ENCODE measurements at places on chromosomes 16 and 17.
A peak's percentile ranks its signal among the peaks of the same experiment; 100 is the strongest.

GRCh38 chr17:82926081-82926480, 86.3 kb upstream of the ZNF750 start:
- no peak for DNase-seq

DNA sequence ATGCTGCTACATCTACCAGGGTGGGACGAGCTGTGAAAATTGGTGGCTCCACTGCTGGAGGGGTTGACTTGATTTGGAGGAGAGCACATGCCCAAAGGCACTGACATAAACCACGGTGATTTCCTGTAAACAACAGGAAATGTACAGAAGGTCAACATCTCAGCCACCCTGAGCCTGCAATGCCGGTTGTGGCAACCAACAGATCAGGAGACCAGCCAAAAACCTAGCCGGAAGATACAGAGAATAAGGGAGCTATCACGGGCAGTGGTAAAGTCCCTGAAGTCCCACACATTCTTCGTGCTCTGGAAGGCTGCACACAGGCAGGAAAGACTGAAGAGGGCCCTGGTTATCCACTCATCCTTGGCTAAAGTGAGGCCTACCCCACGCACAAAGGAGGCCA, 56.2 kb downstream of the ADCY9 start:
- peak; percentile 59 for DNase-seq

DNA sequence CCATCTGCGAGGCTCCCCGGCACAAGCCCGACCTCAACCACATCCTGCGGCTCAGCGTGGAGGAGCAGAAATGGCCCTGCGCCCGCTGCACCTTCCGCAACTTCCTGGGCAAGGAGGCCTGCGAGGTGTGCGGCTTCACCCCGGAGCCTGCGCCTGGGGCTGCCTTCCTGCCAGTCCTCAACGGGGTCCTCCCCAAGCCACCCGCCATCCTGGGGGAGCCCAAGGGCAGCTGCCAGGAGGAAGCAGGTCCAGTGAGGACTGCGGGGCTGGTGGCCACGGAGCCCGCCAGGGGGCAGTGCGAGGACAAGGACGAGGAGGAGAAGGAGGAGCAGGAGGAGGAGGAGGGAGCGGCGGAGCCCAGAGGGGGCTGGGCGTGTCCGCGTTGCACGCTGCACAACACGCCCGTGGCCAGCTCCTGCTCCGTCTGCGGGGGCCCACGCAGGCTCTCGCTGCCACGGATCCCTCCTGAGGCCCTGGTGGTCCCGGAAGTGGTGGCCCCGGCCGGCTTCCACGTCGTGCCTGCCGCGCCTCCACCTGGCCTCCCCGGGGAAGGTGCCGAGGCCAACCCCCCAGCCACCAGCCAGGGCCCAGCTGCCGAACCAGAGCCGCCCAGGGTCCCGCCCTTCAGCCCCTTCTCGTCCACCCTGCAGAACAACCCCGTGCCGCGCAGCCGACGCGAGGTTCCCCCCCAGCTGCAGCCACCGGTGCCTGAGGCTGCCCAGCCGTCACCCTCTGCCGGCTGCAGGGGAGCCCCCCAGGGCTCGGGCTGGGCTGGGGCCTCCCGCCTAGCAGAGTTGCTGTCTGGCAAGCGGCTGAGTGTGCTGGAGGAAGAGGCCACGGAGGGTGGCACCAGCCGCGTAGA, 13.1 kb upstream of the PRR35 start:
- peak; percentile 51 for DNase-seq

GRCh38 chr17:36894177-36894576, 43.1 kb upstream of the LHX1 start:
- no peak for DNase-seq

GRCh38 chr16:88702371-88703210, 3.6 kb downstream of the RNF166 start:
- no peak for DNase-seq

GRCh38 chr16:4272114-4272956, 488 bp downstream of the TFAP4 start:
- no peak for DNase-seq

GRCh38 chr17:1082579-1082978, 85.7 kb downstream of the TIMM22 start:
- DNase-seq = no peak

- DNase-seq = no peak
These were observed 170.3 kb downstream of the MAF start for GRCh38 chr16:79430191-79430678.

- DNase-seq = no peak
These were observed 11.9 kb downstream of the CLEC19A start for GRCh38 chr16:19297454-19297853.

DNA sequence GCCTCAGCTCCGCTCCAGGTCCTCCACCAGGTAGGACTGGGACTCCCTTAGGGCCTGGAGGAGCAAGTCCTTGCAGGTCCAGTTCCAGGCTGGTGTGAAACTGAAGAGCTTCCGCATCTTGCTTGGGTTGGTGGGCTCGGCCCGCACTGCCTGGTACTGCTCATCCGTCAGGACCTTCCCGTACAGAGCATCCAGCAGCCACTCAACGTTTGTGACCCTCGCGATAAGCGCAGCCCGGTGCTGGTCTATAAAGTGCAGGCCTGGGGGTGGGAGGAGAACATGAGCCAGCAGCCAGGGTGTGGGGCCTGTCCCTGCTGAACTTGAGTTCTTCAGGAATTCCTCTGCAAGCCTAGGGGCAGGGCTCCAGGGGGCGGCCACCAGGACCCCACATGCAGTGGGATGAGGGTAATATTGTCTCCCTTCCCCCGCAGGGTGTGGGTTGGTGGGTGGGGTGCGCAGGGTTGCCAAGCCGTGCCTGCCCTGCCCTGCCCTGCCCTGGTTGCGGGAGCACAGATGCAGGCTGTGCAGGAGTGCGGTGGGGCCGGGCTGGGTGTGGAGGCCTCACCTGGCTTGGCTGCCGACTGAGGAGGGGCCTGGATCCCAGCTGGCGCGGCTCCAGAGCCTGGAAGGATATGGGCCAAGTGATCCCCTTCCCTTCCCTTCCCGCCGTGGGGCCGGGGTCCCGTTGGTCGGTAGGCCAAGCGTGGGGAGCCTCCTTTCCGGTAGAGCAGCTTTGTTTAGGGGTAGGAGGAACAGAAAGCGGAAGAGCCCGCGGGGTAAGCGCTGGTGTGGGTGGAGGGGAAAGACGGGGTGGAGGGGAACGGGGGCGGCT, 762 bp downstream of the PYCARD start:
- DNase-seq = peak; percentile 42

DNA sequence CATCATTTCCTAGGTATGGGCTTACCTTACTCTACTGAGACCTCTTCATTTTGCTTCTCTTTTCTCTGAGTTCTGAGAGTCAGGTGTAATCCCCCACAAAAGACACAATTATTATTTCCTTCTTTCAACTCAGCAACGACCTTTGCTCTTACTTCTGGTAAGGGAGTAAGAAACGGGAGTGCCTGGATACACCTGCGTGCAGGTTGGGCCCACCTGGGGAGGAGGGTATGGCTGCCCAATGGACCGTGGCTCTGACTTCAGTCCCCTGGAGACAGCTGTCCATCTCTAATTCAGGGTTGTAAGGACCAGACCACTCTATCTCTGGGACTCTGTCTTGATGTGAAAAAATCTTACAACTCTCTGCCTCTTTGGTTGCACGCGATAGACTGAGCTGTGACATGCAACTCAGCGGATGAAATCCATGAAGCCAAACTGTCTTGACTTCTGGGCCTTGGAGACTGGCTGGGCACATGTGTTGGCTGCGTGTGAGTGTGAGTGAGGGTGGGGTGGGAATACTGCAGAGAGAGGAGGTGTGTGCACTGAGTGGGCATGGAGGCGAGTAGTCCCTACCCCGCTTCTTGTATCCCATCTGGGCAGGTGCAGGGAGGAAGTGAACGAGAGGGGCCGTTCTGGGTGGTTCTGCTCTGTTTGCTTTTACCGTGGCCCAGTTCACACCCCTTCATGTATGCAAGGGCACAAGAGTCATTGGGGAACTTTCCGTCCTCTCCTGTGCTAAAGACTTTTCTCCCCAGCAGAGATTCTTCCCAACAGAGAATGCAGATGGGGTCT, 1.2 kb downstream of the TMEM238L start:
- no peak for DNase-seq

DNA sequence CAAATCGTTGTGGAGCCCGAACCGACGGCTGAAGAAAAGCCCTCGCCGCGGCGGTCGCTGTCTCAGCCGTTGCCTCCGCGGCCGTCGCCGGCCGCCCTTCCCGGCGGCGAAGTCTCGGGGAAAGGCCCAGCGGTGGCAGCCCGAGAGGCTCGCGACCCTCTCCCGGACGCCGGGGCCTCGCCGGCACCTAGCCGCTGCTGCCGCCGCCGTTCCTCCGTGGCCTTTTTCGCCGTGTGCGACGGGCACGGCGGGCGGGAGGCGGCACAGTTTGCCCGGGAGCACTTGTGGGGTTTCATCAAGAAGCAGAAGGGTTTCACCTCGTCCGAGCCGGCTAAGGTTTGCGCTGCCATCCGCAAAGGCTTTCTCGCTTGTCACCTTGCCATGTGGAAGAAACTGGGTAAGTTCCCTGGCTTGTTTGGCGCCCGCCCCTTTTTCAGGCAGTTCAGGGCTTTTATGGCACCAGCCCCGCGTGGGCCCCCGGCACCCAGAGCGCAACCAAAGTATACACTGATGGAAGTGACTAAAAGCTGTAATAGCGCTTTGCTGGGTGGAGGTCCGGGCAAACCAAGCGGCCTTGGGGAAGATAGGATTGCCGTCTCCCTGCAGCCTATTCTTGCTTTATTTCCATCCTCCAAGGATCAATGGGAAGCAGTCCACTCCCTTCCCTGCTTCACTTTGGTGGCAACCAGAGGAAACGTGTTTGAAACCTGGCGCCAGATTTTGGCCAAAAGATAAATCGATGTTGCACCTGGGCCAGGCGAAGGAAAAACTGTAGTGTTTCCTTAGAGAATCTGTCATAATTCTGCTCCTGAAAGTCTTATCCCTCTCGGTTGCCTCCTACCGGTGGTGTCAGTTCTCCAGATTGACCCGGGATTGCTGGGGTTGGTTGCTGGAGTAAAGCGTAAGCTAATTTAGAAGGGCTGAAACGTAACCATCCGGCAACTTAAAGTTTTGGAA, 775 bp downstream of the PPM1D start:
- DNase-seq = peak; percentile 51

DNA sequence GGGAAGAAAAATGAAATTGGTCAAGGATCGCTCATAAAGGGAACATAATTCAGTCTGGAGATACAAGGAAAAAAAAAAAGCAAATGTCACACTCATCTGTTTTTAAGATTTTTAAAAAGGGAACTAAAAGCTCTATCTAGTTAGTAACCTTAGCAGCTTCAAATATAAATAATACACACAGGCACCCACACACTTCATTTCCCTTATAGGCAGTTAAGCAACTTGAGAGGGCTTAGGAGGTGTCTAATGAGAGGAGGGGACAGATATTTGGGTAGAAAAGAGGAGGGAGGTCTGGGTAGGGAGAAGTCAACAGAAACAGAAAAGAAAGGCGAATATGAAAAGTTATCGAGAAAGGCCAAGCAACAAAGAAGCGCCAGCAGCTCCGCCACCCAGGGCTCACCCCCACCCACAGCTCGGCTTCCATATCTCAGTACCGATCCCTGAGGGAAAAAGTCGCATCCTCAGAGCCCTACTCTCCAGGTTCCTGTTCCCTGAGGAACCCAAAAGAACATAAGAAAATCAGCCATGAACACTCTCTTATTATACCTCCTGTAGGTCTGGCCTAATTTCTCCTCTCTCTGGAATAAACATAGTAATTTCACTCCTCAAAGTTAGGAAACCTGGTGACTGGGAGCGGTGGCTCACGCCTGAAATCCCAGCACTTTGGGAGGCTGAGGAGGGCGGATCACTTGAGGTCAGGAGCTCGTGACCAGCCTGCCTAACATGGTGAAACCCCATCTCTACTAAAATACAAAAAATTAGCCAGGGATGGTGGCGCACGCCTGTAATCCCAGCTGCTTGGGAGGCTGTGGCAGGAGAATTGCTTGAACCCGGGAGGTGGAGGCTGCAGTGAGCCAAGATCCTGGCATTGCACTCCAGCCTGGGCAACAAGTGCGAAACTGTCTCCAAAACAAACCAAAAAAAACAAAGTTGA, 69.6 kb upstream of the RCVRN start:
- DNase-seq = no peak

GRCh38 chr17:29019475-29020181, 13.8 kb upstream of the SEZ6 start:
- DNase-seq = no peak

GRCh38 chr16:87918338-87918737, 18.0 kb downstream of the CA5A start:
- DNase-seq = no peak

DNA sequence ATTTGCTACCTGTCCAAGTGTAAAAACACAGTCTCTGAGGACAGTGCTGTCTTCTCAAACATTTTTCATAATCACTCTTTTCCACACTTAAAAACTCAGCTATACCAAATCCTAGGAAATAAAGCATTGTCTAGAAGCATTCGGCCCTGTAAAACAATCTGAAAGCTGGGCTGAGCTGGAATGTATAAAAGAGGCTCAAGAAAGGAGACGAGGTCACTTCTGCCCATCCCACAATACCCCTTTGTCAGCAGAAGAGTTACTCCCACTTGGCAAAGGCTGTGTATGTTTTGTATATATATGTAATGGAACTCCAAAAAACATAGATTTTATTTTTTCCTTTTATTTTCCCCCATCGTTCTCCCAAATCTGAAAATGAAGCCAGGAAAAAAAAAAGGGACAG, 43.9 kb downstream of the STH start:
- no peak for DNase-seq

GRCh38 chr17:73794336-73794735, 150.1 kb upstream of the SDK2 start:
- DNase-seq = no peak

- no peak for DNase-seq
These were observed 34.9 kb downstream of the CHD9 start for GRCh38 chr16:53089434-53090285.

DNA sequence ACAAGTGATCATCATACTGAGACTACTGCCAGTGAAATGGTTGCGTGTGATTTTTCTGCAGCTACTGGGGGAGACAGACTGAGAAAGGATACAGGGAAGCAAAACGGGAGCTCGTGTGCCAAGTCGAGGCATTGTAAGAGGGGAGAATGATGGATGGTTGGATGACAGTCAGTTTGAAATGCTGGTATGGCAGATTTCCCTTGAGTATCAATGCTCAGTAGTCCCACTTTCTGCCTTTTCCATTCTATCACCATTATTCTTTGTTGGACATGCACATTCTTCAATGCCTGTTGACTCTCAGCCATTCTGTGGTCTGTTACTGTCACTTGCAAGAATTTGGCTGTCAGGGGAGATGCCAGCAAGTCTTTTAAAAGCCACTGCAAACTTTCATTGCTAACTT, 510.6 kb upstream of the RBFOX1 start:
- no peak for DNase-seq
